Bronchus fibroblast of lung (primary cell): ENCODE measurements at places on chromosomes 3 and 15. TPM values are rescaled to one million over a fixed set of nuclear protein-coding genes. Genes with fewer than 3 reads are reported as not detected.

Gene ADAMTSL3
- total RNA-seq: 1.0 TPM in 1 of 2 replicates, not detected in the other

Gene TM4SF4
- under 0.01 TPM in 1 of 2 replicates, not detected in the other for total RNA-seq

Gene HGD
- total RNA-seq: not detected in 2 replicates

Gene ALDH1A3
- 8.5 and 16.0 TPM in 2 replicates for total RNA-seq

Gene CMTM8
- 1.0 and 1.5 TPM in 2 replicates for total RNA-seq

Gene DUOXA2
- not detected in 2 replicates for total RNA-seq

Gene NUSAP1
- total RNA-seq: 106 and 111 TPM in 2 replicates

Gene C3orf70
- 0.50 and 0.74 TPM in 2 replicates for total RNA-seq

Gene CRYBG3
- 4.9 and 6.4 TPM in 2 replicates for total RNA-seq

Gene IVD
- total RNA-seq: 37.0 and 42.4 TPM in 2 replicates

Gene MYRIP
- not detected in 2 replicates for total RNA-seq

Gene FBXO40
- not detected in 2 replicates for total RNA-seq

Gene ARIH2
- 55.2 and 64.1 TPM in 2 replicates for total RNA-seq
